Fibroblast of skin of right biceps (primary cell): ENCODE measurements at places on chromosomes 2 and 18.
A peak's percentile ranks its signal among the peaks of the same experiment; 100 is the strongest.

- no peak for DNase-seq
These were observed 57.5 kb downstream of the KDM3A start for GRCh38 chr2:86498468-86499260.

- no peak for DNase-seq
These were observed 353.4 kb downstream of the ALK start for GRCh38 chr2:29567906-29568520.

- DNase-seq = peak; percentile 5
These were observed 69.9 kb upstream of the FSIP2 start for GRCh38 chr2:185668710-185669109.

DNA sequence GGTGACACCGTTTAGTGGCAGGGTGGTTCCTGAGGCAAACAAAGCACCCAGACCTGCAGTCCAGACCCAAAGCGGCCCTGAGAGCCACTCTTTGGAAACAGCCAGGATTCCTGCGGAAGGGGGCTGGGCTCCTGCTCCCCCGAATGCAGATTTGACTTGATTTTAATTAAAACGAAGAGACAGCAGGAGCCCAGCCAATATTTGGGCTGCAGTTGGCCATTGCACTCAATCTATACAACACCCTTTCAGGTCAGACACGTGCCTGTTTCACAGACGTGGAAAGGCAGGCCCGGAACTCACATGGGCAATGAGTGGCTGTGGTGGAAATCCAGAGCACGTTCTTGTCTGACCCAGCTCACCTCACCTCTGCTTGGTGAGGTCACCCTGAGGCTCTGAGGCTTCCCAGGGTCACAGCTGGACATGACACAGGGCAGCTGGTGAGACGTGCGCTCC, 122.4 kb downstream of the NDUFA10 start:
- no peak for DNase-seq

DNA sequence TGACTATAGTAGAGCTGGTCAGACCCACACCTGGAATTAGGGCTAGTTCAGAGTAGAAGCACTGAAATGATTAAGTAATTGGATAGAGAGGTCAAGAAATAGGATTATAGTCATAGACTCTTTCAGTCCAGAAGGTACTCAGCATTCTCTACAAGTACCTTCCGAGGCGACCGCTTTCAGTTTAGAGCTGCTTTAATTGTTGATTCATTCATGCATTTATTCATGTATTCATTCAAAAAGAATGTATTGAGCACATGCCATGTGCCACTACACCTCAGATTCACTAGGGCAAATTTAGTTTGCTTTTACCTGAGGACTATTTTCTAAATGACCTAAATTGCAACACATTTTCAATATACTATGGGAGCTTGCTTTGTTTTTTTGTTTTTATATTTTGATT, 48.7 kb downstream of the CRIM1 start:
- DNase-seq = peak; percentile 63

GRCh38 chr2:205720451-205720902, 38.2 kb downstream of the NRP2 start:
- no peak for DNase-seq

GRCh38 chr2:47359375-47359868, 43.5 kb upstream of the MSH2 start:
- no peak for DNase-seq

DNA sequence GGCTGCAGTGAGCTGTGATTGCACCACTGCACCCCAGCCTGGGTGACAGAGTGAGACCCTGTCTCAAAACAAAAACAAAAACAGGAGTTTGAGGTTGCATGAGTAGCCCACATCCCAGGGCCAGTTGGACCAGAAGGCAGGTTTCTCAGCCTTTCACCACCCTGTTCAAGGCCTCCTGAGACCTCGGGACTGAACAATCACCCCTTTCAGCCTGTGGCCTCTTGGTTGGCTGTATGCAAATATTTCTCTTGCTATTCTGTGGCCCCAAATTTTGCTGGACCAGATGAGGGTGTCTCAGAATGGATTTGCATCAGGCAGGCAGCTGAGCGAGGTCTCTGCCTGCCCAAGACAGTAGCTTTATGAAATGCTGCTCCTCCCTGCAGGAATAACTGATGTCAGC, 56.9 kb downstream of the DPYSL5 start:
- DNase-seq = no peak

DNA sequence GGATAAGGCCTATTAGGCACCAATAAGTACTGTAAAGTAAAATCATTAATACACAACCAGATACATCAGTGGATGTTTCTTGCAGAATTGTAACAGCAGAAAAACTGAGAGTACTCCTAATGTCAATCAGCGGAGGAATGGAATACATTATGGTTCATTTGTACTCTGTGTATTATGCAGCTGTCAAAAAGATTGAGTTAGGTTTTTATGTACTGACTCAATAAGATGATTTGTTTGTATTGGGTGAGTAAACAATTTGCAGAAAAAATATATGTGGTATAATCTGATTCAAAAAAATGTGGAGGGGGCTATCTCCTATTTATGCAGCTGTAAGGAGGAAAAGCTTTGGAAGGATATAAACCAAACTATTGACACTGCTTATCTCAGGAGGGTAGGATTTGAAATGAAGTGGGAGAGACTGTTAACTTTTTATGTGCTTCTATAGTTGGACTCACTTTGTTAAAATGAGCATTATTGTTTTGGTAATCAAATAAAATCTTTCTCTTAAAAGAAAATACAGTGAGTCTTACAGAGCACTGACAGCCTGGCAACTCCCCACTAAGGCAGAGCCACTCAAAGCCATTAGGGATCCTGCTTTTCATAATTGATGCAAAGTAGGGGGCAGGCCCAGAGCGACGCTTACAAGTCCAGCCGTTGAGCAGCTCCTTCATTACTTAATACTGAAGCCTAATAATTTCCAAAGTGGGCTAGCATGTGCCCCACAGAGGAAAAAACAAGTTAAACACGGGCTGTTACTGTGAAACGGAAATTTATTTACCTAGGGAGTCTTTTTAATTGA, 168.8 kb downstream of the PHLPP1 start:
- DNase-seq = no peak

- peak; percentile 76 for DNase-seq
These were observed 101.5 kb downstream of the ALPK2 start for GRCh38 chr18:58527285-58527951.

DNA sequence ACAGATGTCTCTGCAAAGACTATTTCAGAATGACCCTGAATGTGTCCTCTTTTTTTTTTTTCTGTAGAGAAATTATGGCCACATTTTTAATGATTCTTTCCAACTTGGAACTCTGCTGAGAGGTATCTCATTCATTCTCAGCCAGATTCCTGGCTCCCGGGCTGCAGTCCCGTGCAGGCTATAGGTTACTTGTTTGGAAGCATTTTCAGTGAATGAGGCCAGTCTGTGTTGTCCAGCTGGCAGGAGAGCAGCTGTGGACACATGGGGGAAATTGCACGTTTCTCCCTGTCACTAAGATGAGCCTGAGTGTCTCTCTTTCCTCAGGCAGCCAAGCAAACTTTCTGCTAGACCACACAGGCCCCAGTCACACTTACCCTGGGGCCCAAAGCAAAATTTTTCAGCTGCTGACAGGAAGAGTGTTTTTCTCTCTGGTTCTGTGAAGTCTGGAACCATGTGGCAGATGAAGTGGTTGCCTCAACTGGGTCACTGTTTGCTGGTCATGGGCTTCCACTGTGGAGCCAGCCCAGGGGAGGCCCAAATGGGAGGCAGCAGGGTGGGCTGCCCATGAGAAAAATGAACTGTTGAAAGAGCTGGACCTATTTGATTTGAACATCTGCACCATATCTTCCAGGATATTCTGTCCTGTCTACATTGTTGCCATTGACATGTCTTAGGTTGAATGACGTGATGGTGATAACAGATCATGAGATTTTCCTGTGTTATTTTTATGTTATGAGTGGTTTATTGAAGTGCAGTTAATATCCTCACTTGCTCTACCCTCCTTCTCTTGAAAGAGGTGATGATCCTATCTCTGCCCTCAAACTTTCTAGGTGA, 431.2 kb downstream of the LPIN1 start:
- no peak for DNase-seq

- DNase-seq = no peak
These were observed 125.5 kb downstream of the ANKRD44 start for GRCh38 chr2:197184959-197185586.

DNA sequence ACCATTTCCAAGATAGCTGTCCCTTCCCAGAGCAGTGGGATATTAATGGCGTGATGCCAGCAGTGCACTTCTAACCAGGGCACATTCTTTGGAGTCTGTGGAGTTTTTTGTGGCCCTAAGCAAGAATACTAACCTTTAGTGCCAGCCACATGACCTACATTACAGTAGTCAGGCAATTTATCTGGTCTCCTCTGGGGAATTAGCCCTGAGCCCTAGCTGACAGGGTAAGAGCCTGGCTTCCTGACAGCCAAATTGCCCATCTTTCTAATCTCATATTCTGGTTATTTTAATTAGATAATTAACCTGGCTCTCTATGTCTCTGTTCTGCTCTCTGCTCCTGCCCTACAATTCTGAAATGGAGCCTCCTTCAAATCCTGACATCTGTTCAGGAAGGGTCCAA, 5.2 kb downstream of the PFN4 start:
- no peak for DNase-seq

DNA sequence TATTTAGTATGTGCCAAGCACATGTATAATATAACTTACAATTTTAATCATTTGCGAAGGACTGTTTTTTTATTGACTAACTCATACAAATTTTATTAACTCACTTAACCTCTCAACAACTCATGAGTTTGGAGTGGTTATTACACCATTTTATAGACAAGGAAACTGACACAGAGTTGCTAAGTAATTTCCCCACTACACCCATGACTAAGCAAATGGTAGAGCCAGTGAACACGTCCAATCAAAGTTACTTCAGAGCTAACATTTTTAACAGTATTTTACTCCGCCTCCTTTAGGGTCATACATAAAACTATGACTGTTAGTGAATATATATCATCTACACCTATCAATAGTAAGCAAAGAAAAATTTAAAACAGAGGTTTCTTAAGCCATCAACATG, 556.7 kb upstream of the FSIP2 start:
- no peak for DNase-seq

GRCh38 chr18:51522338-51522737, 324.9 kb upstream of the MEX3C start:
- no peak for DNase-seq

GRCh38 chr2:174395969-174396630, 570 bp downstream of the SCRN3 start:
- peak; percentile 21 for DNase-seq

GRCh38 chr2:215949991-215950404, 63.4 kb downstream of the MREG start:
- DNase-seq = peak; percentile 55

DNA sequence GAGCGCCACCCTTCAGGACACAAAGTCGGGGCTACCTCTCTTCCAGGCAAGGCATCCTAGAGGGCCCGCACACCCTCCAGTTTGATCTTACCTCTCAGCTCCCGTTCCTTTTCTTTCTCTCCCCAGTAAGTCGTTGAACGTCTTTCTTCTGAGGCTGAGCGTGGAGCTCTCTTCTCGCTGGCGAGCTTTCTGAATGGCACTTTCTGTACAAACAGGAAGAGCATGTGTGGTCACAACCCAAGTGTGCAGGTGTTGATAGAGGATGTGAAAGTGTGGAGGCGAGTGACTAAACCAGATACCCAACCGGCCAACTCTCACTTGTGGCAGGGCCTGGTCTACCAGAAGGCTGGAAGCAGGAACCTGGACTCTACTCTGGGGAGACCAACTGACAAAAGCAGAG, at the start of gene AFF3:
Gene AFF3 (minus strand): TSS at position 198 of the 400 bp plus-strand sequence. CDS start 38,136 bp downstream, outside the sequence.
- DNase-seq = no peak

DNA sequence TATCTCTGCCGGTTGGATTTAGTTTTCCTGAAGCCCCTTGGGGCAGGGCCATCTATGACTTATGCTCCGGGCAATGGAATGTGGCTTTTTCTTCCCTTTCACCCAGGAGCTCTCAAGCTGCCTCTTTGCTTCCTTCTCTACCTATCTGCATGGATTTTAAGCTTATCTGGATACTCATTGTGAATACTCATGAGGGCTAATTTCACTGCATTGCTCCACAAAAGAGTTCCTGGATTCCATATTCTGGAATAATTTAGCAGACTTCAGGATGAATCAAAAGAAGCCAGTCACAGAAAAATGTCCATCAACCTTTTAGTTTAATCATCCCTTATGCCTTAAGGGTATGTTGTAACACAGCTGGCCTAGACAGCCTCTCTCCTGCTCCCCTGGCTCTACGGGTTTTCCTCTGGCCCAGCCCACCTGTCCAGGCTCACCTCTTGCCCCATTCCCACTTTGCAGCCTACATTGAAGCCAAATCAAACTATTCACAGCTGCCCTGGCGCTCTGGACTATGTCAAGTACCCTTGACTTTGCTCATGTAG, 122.8 kb upstream of the RMDN2 start:
- peak; percentile 64 for DNase-seq

DNA sequence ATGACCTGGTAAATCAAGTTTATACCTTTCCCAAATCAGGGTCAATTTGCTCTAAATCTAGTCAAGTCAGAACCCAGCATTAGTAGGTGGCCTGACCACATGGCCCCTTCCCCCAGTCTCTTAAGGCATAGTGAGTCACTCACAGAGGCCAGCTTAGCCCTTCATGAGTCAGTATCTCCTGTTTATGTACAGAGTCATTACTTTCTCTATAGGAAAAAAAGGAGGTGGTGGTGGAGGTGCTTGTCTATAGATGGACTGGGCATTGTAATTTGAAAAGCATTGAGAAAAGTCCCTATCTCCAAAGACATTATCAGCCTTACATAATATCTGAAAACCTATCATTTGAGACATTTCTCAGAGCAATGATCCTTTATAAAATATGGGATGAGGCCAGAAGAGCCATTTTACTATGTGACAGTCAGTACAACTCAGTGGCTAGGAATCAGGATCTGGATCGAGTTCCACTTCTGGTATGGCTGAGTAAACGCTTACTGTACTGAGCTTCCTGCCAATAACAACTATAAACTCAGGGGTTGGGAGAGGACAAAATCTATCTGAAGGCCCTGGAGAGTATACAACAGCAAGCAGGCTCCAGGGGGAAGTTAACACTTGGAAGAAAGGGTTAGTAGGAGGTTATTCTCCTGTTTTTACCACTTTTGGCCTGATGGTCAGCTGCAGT, 22.5 kb upstream of the SIGLEC15 start:
- DNase-seq = peak; percentile 99

DNA sequence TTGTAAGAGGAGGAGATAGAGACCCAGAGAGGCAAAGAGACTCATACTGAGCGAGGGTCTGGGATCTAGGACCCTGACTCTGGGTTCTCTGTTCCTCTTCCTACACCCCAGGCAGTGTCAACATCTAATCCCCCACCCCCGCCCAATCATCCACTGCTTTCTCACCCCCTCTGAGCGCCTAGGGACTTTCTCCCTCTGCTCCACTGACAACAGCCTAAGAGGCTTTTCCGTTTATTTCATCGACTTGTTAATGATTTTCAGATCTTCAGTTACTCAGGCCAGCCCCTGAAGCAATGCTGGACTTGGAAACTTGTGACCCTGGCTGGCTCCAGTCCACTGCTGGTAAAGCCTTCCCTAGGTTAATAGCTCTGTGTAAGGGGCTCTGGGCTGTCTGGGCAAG, 65.1 kb downstream of the TFCP2L1 start:
- no peak for DNase-seq

- peak; percentile 52 for DNase-seq
These were observed 2.1 kb upstream of the WNT6 start for GRCh38 chr2:218857371-218858137.

DNA sequence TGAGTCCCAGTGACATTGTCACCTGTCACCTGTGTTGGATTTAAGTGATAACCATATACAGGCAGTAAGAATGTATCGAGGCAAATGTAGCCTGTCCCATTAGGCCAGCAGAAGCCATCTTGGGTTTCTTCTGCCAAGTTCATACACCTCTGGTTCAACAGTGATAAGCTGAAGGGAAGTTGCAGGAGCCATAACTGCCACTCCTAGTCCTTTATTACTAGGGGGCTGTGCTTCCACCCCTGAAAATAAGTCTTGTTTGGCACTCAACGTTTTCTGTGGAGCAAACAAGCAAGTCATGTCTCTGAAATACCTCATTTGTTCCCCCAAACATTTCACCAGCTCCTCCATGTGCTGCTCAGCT, 58.1 kb upstream of the ALPP start:
- DNase-seq = no peak
